ENCODE measurements at places on chromosomes 2 and 18. TPM values are rescaled to one million over a fixed set of nuclear protein-coding genes. Genes with fewer than 3 reads are reported as not detected.

The CRACDL gene
- 0.88 TPM for total RNA-seq

GRCh38 chr2:102553601-102554000, 65.8 kb upstream of the SLC9A2 start:
- H3K27ac ChIP-seq: no peak overlapping the region
- H3K4me3 ChIP-seq: no peak overlapping the region
- no peaks in the 10 kb centered on the region for H3K4me1 ChIP-seq
- peaks cover 4% of the 10 kb centered on the region for H3K27me3 ChIP-seq

DNA sequence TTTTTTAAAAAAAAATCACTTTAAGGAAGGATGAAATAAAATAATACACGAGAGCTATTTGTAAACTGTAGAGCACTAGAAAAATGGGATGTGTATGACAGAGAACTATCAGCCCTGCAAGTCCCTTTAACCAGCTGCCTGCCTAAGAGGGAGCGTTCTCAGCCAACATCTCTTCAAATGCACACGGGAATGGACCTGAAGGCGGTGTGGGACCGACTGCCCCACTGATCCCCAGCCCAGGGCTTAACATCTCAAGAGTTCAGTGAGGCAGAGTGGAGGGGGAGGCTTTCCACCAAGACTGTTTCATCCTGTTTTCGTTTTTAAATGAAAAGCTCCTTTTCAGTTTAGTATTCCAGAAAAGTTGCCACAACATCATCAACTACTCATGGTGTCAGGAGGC, 2.2 kb downstream of the INPP4A start:
- no peak for DNase-seq
- peak overlapping the region; percentile 96 for H3K4me3 ChIP-seq
- H3K27me3 ChIP-seq: no peaks in the 10 kb centered on the region
- peak overlapping the region; percentile 99 for H3K27ac ChIP-seq

- H3K4me3 ChIP-seq: no peak overlapping the region
- no peaks in the 10 kb centered on the region for H3K27me3 ChIP-seq
- no peak for DNase-seq
- peaks cover 96% of the 10 kb centered on the region for H3K36me3 ChIP-seq
Observed at GRCh38 chr2:11786191-11786590, 39.8 kb downstream of the LPIN1 start.

GRCh38 chr2:197024206-197024605, 97.7 kb upstream of the PGAP1 start:
- H3K27ac ChIP-seq: peak overlapping the region; percentile 59
- H3K27me3 ChIP-seq: no peaks in the 10 kb centered on the region
- H3K4me1 ChIP-seq: peaks cover 15% of the 10 kb centered on the region
- peaks cover 25% of the 10 kb centered on the region for H3K36me3 ChIP-seq

DNA sequence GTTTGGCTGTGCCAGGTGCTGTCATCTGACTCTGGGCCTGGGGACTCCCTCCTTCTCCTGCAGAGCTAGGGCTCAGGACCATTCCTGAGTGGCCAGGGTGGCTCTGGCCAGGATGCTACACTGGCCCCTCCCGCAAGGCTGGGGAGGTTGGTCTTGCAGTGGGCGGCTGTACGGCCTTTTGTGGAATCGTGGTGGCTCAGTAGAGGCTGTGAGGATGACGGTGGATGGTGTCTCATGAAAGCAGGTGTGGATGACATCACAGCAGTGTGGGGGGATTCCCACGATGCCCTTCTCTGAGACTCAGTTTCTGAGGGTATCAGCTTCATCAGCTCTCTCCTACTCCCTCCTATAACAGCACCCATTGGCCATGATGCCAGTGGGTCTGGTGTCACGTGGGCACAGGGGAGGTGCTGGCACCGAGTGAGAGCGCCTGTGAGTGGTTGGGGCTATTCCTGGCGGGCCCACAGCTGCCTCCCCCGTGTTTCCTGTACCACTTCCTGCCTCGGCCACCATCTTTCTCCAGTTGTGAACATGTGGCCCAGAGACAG, 144.2 kb upstream of the HDAC4 start:
- peak overlapping the region; percentile 54 for H3K4me3 ChIP-seq
- peak; percentile 6 for DNase-seq
- H3K27ac ChIP-seq: peak overlapping the region; percentile 48
- peaks cover 36% of the 10 kb centered on the region for H3K4me1 ChIP-seq
- H3K36me3 ChIP-seq: no peaks in the 10 kb centered on the region
